Keratinocyte (primary cell): ENCODE measurements at places on chromosomes 7 and 10.

DNA sequence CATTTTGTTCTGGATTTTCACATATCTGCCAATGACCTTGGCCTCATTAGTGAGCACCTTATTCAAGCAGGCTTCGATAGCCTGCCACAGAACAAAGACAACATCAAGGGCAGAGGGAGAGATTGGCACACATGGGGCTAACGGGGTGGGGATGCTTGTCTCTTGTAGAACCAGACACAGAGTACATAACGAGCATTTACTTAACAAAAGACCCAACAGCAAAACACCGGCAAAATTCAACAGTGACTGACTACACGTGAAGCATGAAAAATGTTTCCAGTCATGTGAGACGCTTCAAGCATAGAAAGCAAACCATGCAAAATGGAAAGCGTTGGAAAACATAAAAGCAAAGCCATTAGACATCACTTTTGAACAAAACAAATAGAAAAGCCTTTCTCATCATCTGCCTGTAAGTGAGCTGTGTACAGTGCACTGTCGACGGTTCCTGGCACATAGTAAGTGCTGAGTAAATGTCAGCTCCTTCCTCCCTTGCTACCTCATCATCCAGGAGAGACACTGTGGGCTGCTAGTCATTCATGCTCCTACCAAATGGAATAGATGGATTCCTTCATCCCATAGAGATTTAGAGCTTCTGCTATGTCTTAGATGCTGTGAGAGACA is 134.4 kb upstream of the AGK start:
- no peak for DNase-seq

GRCh38 chr10:58921421-58921855 is 255.0 kb upstream of the PHYHIPL start:
- DNase-seq: no peak

GRCh38 chr7:116492654-116493109 is 6.9 kb upstream of the CAV2 start:
- no peak for DNase-seq

GRCh38 chr7:7654964-7655715 is 14.6 kb downstream of the UMAD1 start:
- DNase-seq: no peak

GRCh38 chr7:79341902-79342301 is 111.6 kb downstream of the MAGI2 start:
- DNase-seq: no peak

GRCh38 chr7:142795339-142795863 is 24.6 kb downstream of the PRSS2 start:
- DNase-seq: no peak

DNA sequence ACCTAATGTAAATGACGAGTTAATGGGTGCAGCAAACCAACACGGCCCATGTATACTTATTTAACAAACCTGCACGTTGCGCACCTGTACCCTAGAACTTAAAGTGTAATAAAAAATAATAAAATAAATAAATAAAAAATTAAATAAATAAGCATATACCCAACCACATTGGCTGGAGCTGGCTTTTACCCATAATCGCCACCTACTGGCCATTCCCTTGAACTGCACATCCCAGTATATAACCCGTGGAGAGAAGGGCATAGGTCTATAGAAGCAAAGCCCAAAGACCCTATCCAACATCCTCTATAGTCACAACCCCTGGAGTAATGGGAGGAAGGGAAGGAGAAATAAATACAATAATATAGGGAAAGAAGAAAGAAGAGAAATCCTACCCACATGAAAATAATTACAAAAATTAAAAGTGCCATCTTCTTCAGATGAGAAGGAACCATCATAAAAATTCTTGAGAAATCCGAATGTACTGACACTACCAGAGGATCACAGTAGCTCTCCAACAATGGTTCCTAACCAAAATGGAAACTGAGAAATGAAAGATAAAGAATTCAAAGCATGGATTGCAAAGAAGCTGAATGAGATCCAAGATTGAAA is 65.6 kb downstream of the TWIST1 start:
- no peak for DNase-seq

GRCh38 chr7:1004018-1004852 is 21.3 kb downstream of the CYP2W1 start:
- DNase-seq: no peak

DNA sequence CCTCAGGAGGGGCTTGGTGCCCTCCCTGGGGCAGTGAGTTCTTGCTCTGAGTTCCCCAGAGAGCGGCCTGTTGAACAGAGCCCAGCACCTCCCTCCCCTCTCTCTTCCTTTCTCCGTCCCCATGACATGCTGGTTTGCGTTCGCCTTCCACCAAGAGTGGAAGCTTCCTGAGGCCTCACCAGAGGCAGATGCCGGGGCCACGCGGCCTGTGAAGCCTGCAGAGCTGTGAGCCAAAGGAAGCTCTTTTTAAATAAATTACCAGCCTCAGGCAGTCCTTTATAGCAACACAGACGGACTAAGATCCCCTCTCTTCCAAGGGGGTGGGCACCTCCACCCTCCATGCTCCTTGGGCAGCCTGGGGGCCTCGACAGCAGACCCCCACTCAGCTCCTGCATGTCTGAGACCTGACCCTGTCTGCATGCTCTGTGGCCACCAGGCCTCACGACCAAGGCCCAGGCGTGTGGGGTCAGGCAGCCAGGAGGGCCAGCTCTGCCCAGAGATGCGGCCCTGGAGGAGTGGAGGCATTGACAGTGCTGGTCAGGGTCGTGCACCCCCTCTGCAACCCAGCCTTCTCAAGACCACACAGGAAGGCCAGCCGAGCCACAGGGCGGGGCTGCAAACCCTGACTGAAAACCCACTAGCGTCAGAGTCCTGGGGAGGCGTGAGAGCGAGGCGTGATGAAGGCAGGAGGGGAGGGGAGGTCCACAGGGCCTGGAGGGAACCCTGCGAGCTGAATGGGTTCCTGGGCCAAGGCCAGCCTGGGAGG is 54.6 kb upstream of the ADGRA1 start:
- no peak for DNase-seq

DNA sequence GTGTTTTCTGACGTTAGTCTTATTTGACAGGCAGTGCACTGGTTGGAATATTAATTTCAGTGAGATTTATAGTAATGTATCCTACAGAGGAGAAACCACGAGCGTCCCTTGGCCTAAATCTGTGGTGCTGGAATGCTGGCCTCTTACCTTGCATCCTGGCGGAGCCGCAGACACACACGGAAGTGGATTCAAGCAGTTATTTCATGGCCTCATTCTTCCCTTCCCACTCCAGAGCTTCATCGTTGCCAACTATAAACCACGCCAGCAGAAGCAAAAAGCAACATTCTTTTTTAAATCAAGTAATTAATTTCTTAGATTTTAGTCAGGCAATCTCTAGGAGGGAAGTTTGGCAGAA is 13.1 kb downstream of the WIPI2 start:
- no peak for DNase-seq

GRCh38 chr10:127833804-127834203 is 58.9 kb downstream of the CLRN3 start:
- no peak for DNase-seq

GRCh38 chr10:24889639-24890038 is 62.8 kb downstream of the PRTFDC1 start:
- no peak for DNase-seq

DNA sequence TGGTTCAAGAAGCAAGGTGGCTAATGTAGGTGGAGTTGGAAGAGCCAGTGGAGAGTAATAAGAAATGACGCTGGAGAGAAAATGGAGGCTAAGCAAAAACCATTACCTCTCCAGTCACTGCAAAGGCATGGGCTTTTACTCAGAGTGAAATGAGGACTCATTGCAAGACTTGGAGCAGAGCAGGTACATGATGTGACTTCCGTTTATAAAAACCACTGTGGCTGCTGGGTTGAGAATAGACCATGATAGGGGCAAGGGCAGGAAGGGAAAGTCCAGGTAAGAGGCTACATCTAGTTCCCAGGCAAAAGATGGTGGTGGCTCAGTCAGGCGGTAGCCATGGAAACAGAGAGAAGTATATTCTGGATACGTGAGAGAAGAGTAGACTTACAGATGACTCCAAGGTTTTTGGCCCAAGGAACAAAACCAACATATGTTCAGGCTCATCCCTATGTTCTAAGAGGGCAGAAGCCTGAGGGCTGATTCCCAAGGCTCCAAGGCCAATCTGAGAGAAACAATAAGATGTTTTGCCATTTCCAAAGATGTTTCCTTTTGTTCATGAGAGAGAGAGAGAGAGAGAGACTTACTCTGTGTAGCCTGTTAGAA is 21.5 kb upstream of the PDE1C start:
- no peak for DNase-seq

- no peak for DNase-seq
Measured at GRCh38 chr10:127907411-127908105, 655 bp downstream of the PTPRE start.

- no peak for DNase-seq
Measured at GRCh38 chr10:117366741-117367140, 8.5 kb downstream of the PDZD8 start.

GRCh38 chr10:34932235-34932634 is 117.1 kb upstream of the PARD3 start:
- DNase-seq: no peak

DNA sequence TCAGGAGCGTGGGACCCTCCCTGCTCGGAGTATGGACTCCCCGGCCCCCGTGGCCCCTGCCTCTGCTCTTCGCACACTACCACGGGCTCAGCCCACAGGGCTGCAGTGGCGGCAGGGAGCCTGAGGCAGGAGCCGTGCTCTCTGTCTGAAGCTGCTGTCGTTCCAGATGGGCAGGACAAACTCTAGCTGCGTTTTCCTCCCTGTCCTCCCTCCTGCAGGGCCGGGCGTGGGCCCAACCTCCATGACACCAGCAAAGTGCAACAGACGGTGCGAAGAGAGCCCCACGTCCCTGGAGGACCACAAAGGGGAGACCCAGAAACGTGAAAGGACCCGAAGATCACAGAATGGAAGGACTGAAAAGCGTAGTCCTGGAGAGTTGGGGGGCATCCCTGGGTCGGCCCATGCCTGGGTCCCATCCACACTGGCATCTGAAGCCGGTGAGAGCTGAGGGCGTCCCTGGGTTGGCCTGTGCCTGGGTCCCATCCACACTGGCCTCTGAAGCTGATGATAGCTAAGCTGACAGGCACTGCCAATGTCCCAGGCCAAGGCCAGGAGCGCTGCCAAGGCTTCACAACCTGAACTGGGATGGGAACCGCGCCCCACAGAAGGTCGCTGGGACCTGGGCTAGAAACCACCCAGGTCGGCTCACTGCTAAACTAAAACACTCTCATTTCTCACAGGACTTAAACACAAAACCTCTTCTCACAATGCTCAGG is 267.0 kb downstream of the MAD1L1 start:
- DNase-seq: no peak

- DNase-seq: no peak
Measured at GRCh38 chr7:71442492-71443190, 310.7 kb downstream of the GALNT17 start.

DNA sequence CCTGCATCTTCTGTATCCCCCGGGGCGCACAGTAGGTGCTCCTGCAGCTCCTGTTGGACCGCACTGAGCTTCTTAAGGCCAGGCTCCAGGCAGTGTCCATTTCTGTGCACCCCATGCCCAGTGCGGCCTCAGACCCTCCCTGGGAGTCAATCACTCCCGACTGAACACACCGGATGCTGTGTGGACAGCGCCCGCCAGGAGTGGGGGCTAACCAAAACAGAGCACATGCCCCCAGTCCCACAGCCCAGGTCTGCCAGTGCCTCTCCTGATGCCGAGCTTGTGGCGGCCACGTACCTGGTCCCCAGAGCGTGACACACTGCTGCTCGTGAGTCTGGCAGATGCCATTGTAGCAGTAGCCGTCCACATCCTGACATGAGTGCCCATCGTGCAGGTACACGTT is 168.1 kb downstream of the FANK1 start:
- DNase-seq: no peak

DNA sequence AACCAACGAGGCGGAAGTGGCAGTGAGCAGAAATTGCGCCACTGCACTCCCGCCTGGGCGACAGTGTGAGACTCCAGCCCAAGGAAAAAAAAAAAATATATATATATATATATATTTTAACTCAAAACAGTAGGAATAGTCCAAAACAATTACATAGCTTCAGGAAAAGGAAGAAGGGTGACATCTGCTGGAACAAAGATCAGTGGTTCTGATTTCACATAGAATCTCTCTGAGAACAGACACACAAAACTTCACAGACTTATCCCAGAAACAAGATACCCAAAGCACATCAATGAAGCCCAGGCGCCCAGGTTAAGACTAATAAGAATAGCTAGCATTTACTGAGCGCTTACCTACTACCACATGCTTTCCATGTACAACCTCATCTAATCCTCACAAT is 45.0 kb downstream of the DNMBP start:
- no peak for DNase-seq

GRCh38 chr7:132438926-132439325 is 137.3 kb downstream of the PLXNA4 start:
- DNase-seq: no peak

GRCh38 chr10:68108653-68109052 is 635 bp upstream of the MYPN start:
- no peak for DNase-seq

DNA sequence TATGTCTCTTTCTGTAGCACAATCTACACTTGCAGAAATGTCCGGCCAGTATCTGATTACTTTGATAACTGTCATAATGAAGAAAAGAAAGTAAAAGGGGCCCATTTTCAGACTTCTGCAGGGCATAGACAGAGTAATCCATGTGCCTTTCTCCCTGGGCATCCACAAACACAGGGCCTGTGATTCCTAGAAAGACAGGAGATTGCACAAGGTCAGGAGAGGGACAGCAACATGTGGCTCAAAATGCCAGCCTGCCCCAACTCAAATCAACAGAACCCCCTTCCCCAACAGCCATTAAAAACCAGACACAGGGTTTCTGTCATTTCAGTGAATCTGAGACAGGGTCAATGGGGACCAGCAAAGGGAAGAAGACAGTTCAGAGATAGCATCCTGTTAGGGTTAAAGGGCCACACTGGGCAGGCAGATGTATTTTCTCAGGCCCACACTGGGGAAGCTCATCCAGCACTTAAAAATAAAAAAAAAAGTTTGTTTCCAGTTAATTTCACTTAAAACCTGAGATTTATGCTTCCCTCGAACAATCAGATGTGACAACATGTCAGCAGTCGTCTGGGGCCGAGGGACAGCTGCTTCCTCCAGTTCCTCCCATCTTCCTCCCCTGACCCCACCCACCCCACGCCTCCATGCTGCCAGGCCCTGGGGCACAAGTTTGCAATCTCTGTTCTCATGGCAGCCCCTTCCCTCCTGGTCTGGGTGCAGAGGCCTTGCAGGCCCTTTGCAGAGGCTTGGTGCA is 30.7 kb upstream of the ACSL5 start:
- no peak for DNase-seq

DNA sequence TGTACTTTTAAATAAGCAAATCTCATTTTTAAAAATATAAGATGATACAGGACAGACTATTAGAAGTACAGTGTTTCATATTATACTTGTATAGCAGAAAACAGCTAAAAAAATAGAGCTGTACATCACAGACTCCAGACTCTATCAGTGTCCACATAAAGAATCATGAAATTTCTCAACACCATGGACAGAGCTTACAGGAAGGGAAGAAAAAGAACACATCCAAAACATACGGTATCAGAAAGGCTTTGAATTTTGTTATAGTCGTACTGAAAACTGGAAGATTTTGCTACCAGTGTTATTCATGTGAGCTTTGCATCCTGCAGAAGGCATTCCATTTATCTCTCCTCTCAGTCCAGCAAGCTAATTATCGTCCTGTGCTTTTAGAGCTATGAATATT is 183.2 kb upstream of the PTPRZ1 start:
- no peak for DNase-seq
